ENCODE measurements at places on chromosomes 7 and 10.

- no peak for DNase-seq
Measured at GRCh38 chr7:75762350-75762917, 9.6 kb downstream of the CCL26 start.

DNA sequence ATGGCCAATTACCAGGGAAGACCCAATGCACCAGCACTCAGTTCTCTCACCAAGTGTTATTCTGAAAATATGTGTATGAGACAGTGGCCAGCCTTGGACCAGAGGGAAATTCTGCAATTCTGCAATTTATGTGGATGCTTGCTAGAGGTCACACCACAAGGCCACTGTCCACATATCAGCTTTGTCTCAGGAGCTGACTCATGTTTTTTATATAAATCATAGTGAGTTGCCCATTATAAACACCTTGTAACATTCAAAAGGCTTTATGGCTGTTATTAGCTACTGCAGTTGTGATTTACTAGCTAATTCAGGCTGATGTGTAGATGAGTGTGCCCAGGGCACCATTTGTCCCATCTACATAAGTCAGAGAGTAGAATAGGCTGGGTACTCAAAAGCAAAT, 649.0 kb downstream of the LRMDA start:
- no peak for DNase-seq

DNA sequence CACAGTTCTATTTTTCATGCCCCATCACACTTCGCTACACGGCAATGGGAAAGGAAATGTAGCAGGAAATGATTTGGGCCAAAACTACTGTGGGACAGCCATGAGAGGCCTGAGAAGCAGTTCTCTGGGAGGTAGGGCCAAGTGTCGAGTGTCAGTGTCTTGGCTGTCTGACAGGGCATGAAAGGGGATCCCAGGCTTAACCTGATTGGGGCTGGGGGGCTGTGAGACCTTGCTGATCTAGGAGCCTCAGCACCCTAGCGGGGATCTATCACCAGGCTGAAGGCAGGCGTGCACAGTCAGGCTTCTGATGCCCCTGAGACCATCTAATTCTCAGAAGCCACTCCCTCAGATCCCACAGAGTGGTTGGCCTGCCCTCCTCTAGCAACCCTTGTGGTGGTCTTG, 58.2 kb upstream of the SLC25A13 start:
- DNase-seq: no peak

GRCh38 chr7:158536871-158537515, 50.6 kb downstream of the PTPRN2 start:
- no peak for DNase-seq

GRCh38 chr7:75920431-75921161, 5.6 kb downstream of the POR start:
- no peak for DNase-seq

- no peak for DNase-seq
Measured at GRCh38 chr7:133268355-133268754, 15.5 kb downstream of the EXOC4 start.

- no peak for DNase-seq
Measured at GRCh38 chr10:121910673-121911420, 17.0 kb downstream of the ATE1 start.

DNA sequence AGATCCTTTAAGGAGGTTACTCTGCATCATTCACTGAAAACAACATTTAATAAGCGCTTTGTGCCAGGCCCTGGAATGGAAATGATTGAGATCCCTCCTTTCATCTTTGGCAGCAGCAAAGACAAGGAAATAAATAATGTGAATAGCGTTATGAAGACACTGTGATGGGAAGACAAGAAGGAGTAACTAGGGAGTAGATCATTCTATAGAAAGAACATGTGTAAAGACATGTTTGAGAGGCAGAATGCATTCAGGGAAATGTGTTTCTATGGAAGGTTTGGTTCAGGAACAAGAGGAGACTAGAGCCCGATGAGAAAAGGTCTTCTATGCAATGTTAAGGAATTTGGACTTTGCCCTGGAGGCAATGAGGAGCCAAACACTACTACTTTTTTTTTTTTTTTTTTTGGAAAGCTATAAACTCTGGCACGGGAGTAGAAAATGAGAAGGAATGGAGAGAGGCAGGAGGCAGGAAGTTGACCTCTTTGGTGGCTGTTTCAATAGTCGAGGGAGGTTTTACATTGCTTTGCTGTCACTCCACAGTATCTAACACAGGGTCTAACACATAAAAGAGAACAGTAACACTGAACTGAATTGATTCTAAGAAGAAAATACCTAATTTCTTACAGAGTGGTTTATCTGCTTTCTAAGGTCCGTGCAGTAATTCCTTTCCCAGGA, 44.9 kb downstream of the SMURF1 start:
- no peak for DNase-seq

DNA sequence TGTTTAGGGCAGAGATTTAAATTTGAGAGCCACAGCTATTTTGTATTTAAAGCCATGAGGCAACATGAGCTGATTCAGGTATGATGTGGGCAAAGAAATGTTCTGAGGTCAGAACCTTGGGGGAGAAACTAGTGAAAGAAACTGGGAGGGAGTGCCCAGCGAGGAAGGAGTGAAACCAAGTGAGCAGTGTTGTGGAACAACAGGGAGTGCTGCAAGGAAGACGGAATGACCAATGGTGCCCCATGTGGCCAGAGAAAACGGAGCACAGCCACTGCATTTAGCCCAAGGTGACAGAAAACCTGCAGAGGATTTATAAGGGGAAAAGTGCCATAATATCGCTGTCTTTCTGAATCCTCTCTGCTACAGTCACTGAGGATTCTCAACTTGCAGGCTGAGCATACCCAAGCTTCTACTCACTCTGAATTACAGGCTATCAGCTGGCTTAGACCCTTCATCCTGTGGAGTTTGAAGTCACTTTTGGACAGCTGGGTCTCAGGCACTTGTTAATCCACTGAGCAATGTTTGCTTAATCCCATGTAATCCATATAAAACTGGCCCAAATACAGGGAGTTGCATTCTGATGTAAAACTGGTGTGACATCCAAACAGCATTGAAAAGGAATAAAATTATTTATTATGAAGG, 777.3 kb downstream of the CCSER2 start:
- no peak for DNase-seq

DNA sequence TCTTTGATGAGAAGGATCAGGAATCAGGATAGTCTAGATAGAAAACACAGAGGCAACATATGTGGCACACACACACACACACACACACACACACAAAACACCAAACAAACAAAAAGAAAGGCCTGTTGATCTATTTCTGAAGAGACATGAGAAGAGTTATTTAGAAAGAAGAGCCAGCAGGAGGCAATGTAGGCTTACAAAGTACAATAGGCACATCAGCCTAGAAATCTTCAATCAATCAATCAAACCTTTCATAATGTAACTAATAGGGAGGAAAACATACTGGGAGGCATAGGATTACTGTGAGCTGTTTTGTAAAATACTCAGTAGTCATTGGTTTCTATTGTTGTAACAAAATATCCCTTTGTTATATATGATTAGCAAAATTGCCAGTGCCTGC, 47.3 kb upstream of the TES start:
- DNase-seq: no peak

DNA sequence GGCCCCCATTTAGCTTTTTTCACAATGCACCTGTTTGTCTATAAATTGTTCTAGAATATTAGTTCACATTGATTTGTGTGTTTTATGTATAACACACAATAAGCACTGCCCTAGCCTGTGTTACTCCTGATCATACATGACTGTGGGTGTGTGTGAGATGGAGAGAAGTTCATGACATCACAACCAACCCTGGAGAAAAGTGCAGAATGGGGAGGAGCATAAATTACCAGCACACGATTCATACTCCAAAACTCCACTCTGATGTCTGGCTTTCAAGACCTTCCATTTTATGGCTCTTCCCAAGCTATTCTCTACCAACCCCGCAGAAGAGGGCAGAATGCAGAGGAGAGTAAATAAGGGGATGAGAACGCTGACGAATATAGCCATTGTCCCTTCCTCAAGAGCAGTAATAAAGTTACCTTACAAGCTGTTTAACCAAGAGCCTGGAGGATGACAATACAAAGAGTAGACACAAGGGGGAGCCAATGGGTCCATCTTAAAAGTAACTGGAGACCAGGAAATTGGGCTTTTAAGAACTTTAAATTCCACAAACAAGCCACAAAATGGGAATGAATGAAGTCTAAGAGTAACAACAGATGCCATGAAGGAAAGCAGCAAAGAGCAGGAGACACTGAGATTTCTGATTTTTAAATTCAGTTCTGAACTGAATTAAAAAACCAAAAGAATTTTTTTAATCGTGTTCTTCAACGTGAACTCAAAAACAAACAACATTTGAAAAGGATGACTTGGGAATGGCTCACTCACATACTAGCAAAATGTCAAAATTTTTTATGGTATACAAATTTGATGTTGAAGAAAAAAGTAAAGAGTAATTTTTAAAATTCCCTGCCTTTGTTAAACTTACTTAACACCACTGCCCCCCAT, 159.6 kb downstream of the PARD3 start:
- no peak for DNase-seq

DNA sequence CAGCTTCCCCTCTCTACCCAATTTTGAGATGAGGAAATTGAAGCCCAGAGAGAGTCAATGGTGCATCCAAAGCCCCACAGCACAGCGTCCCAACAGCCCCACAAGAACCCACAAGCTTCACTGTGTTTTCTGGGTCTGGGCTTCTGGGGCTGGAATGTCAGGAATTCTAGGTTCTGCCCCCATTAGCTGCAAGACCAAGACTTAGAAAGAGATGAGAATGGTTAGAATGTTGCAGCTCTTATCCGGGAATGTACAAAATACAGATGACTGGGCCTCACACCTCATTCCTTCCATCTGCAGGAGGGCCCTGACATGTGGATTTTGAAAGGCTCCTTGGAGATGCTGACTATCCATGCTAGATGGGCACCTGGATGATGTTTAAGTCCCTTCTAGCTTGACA, 6.0 kb upstream of the SGPL1 start:
- no peak for DNase-seq

DNA sequence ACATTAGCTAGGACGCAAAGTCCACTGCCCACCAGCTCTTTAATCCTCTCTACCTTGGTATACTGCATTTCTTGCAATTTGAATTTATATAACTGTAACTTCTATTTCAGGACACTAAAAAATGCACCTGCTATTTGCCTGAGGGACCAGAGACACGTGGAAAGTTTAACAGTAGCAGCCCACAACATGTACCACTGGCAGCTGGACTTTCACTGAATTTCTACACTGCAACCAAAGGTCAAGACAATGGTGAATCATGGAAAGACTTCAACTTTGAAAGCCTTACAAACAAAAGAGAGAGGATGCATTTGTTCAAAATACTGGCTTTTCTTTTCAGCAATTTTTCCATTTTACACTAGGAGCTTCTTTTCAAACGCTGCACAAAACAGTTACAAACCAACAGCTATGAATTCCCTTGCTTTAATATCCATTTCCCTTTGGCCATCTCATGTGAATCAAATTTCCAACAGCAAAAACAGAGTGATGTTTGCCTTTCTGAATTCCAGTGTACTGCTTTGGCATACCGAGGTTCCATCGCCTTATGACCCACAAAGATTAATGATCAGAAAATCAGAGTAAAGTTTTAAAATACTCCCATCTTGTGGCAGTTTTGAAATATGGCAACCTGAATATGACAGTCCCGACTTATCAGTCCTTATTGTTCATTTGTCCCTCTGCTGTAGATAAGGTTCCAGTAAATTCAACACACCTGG, 29.9 kb upstream of the HNRNPH3 start:
- DNase-seq: no peak

DNA sequence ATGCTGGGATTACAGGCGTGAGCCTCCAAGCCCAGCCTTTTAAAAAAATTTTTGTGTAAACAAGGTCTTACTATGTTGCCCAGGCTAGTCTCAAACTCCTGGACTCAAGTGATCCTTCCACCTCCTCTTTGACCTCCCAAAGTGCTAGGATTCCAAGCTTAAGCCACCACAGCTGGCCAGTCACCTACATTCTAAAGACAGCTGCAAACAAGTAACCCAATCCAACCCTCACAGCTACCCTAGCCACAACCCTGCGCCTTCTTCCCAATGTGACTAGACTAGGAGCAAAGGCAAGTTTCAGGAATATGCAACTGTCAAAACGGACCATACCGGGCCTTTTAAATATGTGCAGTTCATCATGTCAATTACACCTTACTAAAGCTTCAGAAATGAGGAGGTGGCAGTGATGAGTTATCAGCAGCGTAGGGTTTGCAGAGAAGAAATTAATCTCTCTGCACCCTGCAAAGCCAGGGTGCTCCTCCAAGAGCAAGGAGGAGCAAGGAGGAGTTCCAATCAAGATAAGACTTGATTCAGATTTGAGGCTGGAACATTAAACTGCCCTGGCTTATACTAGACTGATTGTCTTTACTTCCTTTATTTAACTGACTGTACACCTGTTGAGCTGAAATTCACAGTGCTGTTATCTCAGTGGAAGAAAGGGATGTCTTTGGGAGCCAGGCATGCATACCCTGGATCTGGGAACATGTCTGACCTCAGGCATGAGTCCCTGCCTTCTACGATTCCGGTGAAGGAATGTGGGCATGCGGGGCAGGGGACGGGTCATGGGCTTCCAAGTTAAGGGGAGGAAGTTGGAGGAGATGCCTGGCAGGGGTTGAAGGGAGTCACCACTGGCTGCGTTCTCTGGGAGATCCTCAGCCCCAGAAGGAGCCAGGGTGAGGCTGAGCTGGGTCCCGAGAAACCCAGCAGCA, 15.5 kb upstream of the TMEM120A start:
- DNase-seq: no peak

DNA sequence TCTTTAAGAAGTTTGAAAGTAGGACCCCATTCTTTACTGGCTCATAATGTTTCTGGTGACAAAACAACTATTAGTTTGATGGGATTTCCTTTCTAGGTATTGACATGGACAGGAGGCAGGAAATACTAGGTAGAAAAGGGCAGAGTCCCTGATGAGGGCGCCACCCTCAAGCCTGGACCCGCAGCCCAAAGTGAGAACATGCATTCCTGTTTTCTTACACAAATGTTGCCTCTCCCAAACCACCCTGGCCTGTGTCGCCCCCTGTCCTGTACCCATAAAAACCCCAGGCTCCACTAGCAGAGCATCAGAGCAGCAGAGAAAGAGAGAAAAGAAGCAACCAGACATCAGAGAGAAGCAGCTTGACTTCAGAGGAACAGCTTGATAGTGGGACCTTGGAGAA, 1055.2 kb upstream of the POT1 start:
- no peak for DNase-seq

Measured in stimulated activated CD8-positive, alpha-beta memory T cell treated with anti-CD3 and anti-CD28 coated beads, Interleukin-15, amount 100 ng/mL, for 1 hour (primary cell).